ENCODE measurements at places on chromosomes 3 and 15. TPM values are rescaled to one million over a fixed set of nuclear protein-coding genes. Genes with fewer than 3 reads are reported as not detected.
A peak's percentile ranks its signal among the peaks of the same experiment; 100 is the strongest.

GRCh38 chr15:100988857-100989256, 69.7 kb downstream of the LRRK1 start:
- no peaks in the 10 kb centered on the region for H3K4me1 ChIP-seq
- DNase-seq = no peak
- no peaks in the 10 kb centered on the region for H3K27me3 ChIP-seq
- no peak overlapping the region for H3K4me3 ChIP-seq
- no peak overlapping the region for H3K27ac ChIP-seq
- no peaks in the 10 kb centered on the region for H3K36me3 ChIP-seq

Gene FETUB
- total RNA-seq = not detected

- no peak overlapping the region for H3K4me3 ChIP-seq
- H3K27ac ChIP-seq = no peak overlapping the region
- H3K36me3 ChIP-seq = no peaks in the 10 kb centered on the region
- H3K27me3 ChIP-seq = peaks cover 4% of the 10 kb centered on the region
These were observed 217.5 kb upstream of the RASGRP1 start for GRCh38 chr15:38782156-38782555.

Gene LSAMP
- total RNA-seq = not detected

- DNase-seq = no peak
- H3K36me3 ChIP-seq = no peaks in the 10 kb centered on the region
- H3K27ac ChIP-seq = no peak overlapping the region
- H3K4me3 ChIP-seq = no peak overlapping the region
- H3K27me3 ChIP-seq = no peaks in the 10 kb centered on the region
These were observed 52.7 kb downstream of the RASGRF1 start for GRCh38 chr15:79037848-79038247.

- no peaks in the 10 kb centered on the region for H3K27me3 ChIP-seq
- no peak overlapping the region for H3K4me3 ChIP-seq
- H3K27ac ChIP-seq = no peak overlapping the region
- H3K36me3 ChIP-seq = no peaks in the 10 kb centered on the region
- no peak for DNase-seq
These were observed 17.3 kb downstream of the CD200 start for GRCh38 chr3:112350018-112350810.

- no peaks in the 10 kb centered on the region for H3K27me3 ChIP-seq
- no peak overlapping the region for H3K4me3 ChIP-seq
- H3K4me1 ChIP-seq = no peaks in the 10 kb centered on the region
- H3K36me3 ChIP-seq = no peaks in the 10 kb centered on the region
- H3K27ac ChIP-seq = no peak overlapping the region
These were observed 378.7 kb upstream of the CNTN6 start for GRCh38 chr3:713947-714620.

DNA sequence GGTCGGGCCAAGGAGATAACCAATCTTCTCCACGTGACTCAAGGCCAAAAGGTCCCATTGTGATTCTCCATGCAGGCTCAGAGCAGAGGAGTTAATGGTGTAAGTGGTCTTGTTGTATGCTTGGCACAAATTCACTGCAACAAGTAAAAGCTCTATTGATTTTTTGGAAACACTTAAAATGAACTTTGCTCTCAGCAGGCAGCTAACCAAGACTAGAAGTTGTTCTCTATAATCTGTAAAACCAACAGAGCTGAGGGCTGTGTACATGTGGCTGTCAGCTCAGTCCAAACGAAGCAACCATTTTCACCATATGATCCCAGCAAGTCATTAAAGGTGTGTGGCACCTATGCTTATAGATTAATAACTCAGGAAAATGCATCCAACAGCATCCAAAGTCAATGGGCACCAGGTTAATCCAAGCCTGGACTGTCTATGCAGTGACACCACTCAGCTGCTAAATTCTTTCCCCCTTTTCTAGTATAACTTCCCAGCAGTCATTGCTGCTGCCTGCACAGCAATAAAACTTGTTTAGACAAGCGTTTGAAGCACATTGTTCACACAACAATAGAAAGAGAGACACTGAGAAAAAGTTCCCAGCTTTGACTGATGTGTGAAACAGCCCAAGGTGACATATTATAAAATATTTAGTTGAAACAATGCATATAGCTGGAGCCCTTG, 603.8 kb upstream of the ADAMTS9 start:
- no peaks in the 10 kb centered on the region for H3K27me3 ChIP-seq
- H3K4me1 ChIP-seq = no peaks in the 10 kb centered on the region
- no peaks in the 10 kb centered on the region for H3K36me3 ChIP-seq
- H3K27ac ChIP-seq = no peak overlapping the region
- DNase-seq = no peak
- H3K4me3 ChIP-seq = no peak overlapping the region

Gene KLHL40
- not detected for total RNA-seq

Gene PPARG
- 0.27 TPM for total RNA-seq

DNA sequence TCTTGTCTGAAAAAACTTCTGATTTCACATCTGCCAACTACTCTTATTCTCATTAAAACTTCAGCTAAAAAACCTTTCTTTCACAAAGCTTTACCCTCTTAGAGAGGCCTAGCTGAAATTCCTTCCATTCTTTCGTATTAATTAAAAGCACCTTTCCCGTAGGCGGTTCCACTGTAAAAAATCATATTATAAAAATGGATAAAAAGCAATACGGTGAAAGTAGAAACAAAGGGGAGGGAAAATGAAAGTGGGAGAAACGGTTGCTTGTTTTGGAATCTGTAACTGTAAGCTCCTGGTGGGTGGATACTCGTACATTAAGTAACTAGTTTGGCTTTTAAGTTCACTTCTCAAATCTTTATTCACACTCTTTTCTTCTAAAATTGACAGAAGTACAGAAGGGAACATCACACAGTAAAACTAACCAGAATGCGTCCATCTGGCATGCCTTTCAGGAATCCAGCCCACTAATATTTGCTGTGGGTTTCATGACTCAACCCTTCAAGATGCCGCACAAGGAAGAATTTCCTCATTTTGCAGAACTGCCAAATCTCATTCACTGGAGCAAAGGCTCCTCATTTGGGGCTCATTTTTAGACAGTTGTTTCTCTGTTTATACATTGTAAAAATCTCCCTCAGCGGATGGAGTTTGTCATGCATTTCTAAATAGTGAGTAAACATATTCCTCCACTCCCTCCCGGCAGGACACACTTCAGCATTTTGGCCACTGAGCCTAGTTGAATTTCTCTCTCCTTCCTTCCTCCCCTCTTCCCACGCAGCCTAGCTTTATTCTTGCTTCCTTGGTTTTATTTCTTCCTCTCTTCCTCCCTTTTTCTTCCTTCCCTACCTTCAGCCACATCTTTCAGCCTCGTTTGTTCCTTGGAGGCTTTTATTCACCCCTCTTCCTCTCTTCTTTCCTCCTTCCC, 419.5 kb upstream of the NAALADL2 start:
- H3K4me1 ChIP-seq = no peaks in the 10 kb centered on the region
- no peak overlapping the region for H3K27ac ChIP-seq
- H3K27me3 ChIP-seq = peaks cover 38% of the 10 kb centered on the region
- H3K4me3 ChIP-seq = peak overlapping the region; percentile 48

Gene KNG1
- not detected for total RNA-seq

Gene SELENOT
- 110 TPM for total RNA-seq

DNA sequence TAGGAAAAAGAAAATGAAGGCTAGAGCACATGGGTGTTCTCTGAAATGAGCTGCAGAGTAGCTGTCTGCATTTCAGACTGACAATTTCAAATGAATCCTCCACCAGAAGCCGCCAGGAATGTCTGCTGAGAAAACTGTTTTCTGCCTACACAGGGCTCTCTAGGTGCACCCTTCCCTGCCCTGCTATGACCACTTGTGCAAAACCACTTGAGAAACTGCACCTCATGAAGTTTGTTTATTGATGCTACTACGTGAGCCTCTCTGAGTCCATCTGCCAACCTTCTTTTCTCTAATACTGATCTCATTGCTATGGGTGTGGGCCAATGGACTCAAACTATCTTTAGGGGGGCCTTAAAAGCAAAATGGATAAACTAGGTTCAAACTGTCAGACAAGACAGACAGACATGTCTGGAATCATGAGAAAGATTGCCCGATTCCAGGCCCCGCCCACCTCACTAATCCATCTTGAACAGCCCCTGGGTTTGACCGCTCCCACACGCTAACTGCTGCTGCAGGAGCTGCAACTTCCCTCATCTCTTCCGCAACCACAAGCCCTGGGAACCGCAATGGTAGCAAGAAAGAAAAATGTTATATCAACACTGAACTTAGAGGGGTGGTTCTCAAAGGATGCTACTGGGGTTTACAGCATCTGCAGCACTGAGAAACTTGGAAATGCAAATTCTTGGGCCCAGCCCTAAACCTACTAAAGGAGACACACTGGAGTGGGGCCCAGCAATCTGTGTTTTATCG, 9.0 kb upstream of the CD47 start:
- no peaks in the 10 kb centered on the region for H3K27me3 ChIP-seq
- H3K27ac ChIP-seq = no peak overlapping the region
- DNase-seq = peak; percentile 51
- peaks cover 19% of the 10 kb centered on the region for H3K4me1 ChIP-seq

Gene CFAP161
- not detected for total RNA-seq

GRCh38 chr15:101675015-101675414, 22.8 kb upstream of the TM2D3 start:
- H3K4me3 ChIP-seq = no peak overlapping the region
- no peak for DNase-seq
- H3K36me3 ChIP-seq = peaks cover 63% of the 10 kb centered on the region

GRCh38 chr15:68419301-68420175, 12.4 kb downstream of the ITGA11 start:
- no peak for DNase-seq
- H3K4me3 ChIP-seq = no peak overlapping the region
- no peaks in the 10 kb centered on the region for H3K27me3 ChIP-seq
- no peak overlapping the region for H3K27ac ChIP-seq

Gene CLDN16
- total RNA-seq = not detected

- no peak for DNase-seq
- H3K27ac ChIP-seq = no peak overlapping the region
- H3K4me3 ChIP-seq = no peak overlapping the region
- H3K27me3 ChIP-seq = no peaks in the 10 kb centered on the region
These were observed 26.4 kb downstream of the MKRN2 start for GRCh38 chr3:12583280-12583679.

Gene AHSG
- total RNA-seq = not detected

DNA sequence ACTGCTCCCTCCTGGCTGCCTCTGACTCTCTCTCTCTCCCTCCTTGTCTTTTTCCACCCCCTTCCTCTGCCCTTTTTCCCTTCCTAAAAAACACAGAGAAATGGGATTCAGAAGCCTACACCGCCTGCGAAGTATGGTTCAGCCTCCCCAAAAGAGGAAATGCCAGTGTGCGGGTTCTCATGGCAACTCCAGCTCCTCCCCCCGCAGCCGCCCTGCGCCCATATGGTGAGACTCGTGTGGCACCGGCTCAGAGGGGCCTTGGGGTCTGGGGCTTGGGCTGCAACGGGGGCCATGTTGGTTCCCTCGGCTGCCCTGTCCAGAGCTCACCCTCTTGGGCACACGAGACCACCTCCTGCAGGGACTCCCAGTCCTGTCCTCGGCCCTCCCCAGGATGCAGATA, 23.6 kb upstream of the LINGO1 start:
- H3K36me3 ChIP-seq = no peaks in the 10 kb centered on the region
- H3K27me3 ChIP-seq = peaks cover 10% of the 10 kb centered on the region

- no peaks in the 10 kb centered on the region for H3K36me3 ChIP-seq
- no peaks in the 10 kb centered on the region for H3K27me3 ChIP-seq
- DNase-seq = no peak
These were observed 181.8 kb downstream of the RYR3 start for GRCh38 chr15:33492434-33493052.

GRCh38 chr3:47578691-47579632, at the start of gene CSPG5:
TSS of gene CSPG5 (minus strand) at chr3:47578865. CDS start at chr3:47578693, 172 bp downstream.
- H3K27me3 ChIP-seq = peaks cover 21% of the 10 kb centered on the region
- peak within 1 kb of the TSS; percentile 37 for H3K4me3 ChIP-seq
- no peak within 1 kb of the TSS for H3K27ac ChIP-seq
- H3K4me1 ChIP-seq = peaks cover 17% of the 10 kb centered on the region

Gene OSTN
- total RNA-seq = not detected

- H3K27me3 ChIP-seq = no peaks in the 10 kb centered on the region
- H3K4me1 ChIP-seq = peaks cover 65% of the 10 kb centered on the region
- no peaks in the 10 kb centered on the region for H3K36me3 ChIP-seq
- no peak overlapping the region for H3K27ac ChIP-seq
These were observed 16.4 kb upstream of the FURIN start for GRCh38 chr15:90851940-90852339.

Data from CD4-positive, alpha-beta T cell (primary cell).